ENCODE measurements at places on chromosomes 1 and 21. TPM values are rescaled to one million over a fixed set of nuclear protein-coding genes. Genes with fewer than 3 reads are reported as not detected.

Gene DYRK3
- total RNA-seq, result 22.7 TPM

Gene GUCA2B
- not detected for total RNA-seq

- DNase-seq, result no peak
Observed at GRCh38 chr1:54199151-54199764, 572 bp downstream of the CYB5RL start.

- no peak for DNase-seq
Observed at GRCh38 chr21:44931137-44931500, 8.7 kb upstream of the SLX9 start.

GRCh38 chr1:172723251-172723650 lies 64.3 kb downstream of the FASLG start:
- DNase-seq, result no peak

- no peak for DNase-seq
Observed at GRCh38 chr1:224883091-224883490, 46.4 kb upstream of the DNAH14 start.

- peak; percentile 93 for DNase-seq
Observed at GRCh38 chr1:166947398-166948043, 27.8 kb downstream of the ILDR2 start.

DNA sequence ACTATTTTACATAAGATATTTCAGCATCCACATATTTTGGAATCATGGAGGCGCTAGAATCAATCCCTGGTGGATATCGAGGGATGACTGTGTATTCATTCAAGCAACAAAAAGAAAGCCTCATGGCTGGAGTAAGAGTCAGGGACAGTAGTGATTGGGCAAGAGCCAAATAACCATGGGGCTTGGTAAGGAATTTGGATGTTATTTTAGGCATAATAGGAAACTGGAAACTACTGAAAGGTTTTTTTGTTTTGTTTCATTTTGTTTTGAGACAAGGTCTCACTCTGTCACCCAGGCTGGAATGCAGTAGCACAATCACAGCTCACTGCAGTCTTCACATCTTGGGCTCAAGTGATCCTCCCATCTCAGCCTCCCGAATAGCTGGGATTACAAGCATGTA lies 33.8 kb upstream of the EYA3 start:
- no peak for DNase-seq

- DNase-seq, result no peak
Observed at GRCh38 chr1:154471304-154471703, 30.7 kb upstream of the TDRD10 start.

GRCh38 chr1:51877434-51878307 lies 856 bp downstream of the NRDC start:
- no peak for DNase-seq

- no peak for DNase-seq
Observed at GRCh38 chr1:107442551-107442950, 301.7 kb downstream of the NTNG1 start.

- DNase-seq, result no peak
Observed at GRCh38 chr1:2192031-2192995, 2.3 kb downstream of the FAAP20 start.

Data from neural progenitor cell (in vitro differentiated cells).